ENCODE measurements at places on chromosomes 3 and 15. TPM values are rescaled to one million over a fixed set of nuclear protein-coding genes. Genes with fewer than 3 reads are reported as not detected.

FETUB gene
- total RNA-seq = not detected

DNA sequence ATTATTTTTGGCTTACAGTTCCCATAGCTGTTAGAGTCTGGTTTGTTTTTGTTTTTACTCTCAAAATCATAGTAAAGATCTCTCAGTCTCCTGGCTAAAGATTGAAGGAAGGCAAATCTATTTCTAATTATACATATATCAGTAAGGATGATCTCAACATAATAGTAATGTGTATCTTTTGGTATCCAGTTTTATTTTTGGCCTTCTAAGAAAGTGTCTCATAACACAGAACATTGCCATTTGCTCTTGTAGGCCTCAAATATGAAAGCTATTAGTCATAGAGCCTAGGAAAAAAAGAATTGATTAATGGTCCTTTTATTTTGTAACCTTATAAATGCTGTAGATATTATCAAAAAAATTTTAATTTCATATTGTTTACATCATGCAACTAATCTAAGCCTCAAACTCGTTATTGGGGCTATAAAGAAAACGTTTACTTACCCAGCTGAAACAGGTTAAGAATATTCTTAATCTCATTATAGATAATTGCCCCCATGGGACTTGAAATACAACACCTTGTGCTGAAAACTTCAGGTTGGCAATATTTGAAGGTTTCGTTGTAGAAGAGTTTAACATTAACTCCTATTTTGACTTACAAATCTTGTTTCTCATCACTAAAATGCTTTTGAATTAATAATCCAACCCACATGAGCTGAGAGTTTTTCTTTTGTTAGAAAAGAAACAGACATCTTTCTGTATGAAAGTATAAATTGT, 16.7 kb downstream of the FBXO45 start:
- H3K4me1 ChIP-seq = no peaks in the 10 kb centered on the region
- H3K4me3 ChIP-seq = no peak overlapping the region
- no peak overlapping the region for H3K27ac ChIP-seq
- H3K36me3 ChIP-seq = peaks cover 39% of the 10 kb centered on the region
- no peaks in the 10 kb centered on the region for H3K27me3 ChIP-seq
- DNase-seq = no peak

- no peak for DNase-seq
- H3K4me3 ChIP-seq = no peak overlapping the region
- H3K36me3 ChIP-seq = peaks cover 22% of the 10 kb centered on the region
- H3K27ac ChIP-seq = no peak overlapping the region
These were observed 141.4 kb downstream of the VPS8 start for GRCh38 chr3:184953401-184953800.

DNA sequence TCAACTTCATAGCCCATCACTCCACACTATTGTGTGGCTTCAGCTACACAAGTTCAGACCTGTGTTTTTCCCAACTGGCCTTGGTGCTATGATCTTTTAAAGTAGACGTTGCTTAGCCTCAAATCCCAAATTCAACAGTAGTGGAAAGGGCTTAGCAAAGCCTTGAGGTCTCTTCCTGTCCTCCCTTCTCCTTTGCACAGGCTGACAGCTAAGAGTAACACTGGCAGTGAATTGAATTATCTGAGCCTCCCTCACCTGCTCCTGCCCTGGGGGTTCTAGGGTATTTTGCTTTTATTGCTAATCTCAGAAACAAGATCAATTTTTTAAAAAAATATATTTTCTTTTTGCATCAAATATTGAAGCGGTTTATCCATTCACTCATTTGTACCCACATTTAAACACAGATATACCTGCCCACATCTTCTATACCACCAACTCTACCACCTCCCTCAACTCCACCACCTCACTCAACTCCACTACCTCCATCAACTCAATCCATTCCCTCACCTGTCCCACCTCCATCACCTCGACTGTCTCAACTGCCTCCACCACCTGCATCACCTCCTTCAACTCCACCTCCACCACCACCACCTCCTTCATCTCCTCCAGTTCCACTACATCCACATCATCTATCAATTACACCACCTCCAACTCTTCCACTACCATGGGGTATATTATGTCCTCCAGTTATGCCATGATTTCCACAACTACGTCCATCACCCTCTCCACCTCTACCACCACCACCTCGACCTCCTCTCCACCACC, 10.1 kb upstream of the FGD5 start:
- peaks cover 6% of the 10 kb centered on the region for H3K27me3 ChIP-seq
- DNase-seq = no peak
- H3K36me3 ChIP-seq = no peaks in the 10 kb centered on the region
- peaks cover 31% of the 10 kb centered on the region for H3K4me1 ChIP-seq
- H3K27ac ChIP-seq = no peak overlapping the region

GCSAM gene
- 0.90 TPM for total RNA-seq

- DNase-seq = no peak
- no peak overlapping the region for H3K27ac ChIP-seq
- no peak overlapping the region for H3K4me3 ChIP-seq
- peaks cover 18% of the 10 kb centered on the region for H3K36me3 ChIP-seq
These were observed 81.6 kb downstream of the STT3B start for GRCh38 chr3:31614162-31614921.

TEX264 gene
- total RNA-seq = 51.0 TPM

HHATL gene
- not detected for total RNA-seq

DNA sequence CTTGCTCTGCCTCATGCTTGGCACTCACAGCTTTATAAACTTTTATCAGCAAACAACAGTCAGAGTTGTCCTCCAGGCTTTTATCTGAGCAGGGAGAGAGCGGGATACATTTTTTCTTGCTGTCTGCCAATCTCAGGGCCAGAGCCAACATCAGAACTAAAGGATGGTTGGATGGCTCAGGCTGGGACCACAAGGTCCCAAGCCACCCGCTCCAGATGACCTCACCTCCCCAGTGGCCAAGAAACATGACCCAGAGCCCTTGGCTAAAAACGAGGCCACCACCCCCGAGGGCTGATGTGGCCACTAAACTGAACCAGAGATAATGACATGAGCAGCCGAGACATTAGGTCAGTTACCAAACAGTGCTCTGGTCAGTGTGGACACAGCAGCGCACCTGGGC, 18.8 kb upstream of the SPATA12 start:
- H3K27ac ChIP-seq = no peak overlapping the region
- H3K4me1 ChIP-seq = no peaks in the 10 kb centered on the region
- H3K27me3 ChIP-seq = no peaks in the 10 kb centered on the region
- DNase-seq = no peak
- no peak overlapping the region for H3K4me3 ChIP-seq

CLDN11 gene
- 11.7 TPM for total RNA-seq

GRCh38 chr15:77021803-77022381, 27.0 kb downstream of the PSTPIP1 start:
- H3K4me3 ChIP-seq = no peak overlapping the region
- H3K36me3 ChIP-seq = no peaks in the 10 kb centered on the region
- no peak overlapping the region for H3K27ac ChIP-seq
- H3K27me3 ChIP-seq = no peaks in the 10 kb centered on the region
- no peaks in the 10 kb centered on the region for H3K4me1 ChIP-seq

EIF1B gene
- 54.4 TPM for total RNA-seq

DNA sequence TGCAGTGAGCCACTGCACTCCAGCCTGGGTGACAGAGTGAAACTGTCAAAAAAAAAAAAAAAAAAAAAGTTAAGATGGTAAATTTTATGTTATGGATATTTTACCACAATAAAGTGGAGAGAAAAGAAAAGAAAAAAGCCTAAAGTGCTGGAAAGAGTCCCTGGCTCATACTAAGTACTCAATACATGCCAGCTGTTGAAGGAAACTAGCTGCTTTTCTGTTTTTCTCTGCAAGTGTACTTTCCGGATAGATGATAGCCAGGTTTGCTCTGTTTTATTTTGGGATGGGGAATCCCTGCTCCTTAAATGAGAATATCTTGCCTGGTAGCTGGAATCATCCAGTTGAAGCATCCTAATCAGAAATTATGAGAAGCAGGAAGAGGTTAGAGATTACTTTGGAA, 10.9 kb downstream of the EID1 start:
- no peaks in the 10 kb centered on the region for H3K4me1 ChIP-seq
- H3K27me3 ChIP-seq = no peaks in the 10 kb centered on the region
- H3K27ac ChIP-seq = no peak overlapping the region
- no peaks in the 10 kb centered on the region for H3K36me3 ChIP-seq
- no peak overlapping the region for H3K4me3 ChIP-seq
- no peak for DNase-seq

- H3K4me3 ChIP-seq = no peak overlapping the region
- DNase-seq = no peak
These were observed 41.3 kb upstream of the MAP4 start for GRCh38 chr3:48057521-48057920.

GRCh38 chr15:32743411-32744140, 25.8 kb downstream of the GREM1 start:
- no peaks in the 10 kb centered on the region for H3K36me3 ChIP-seq
- H3K27me3 ChIP-seq = no peaks in the 10 kb centered on the region
- no peak overlapping the region for H3K4me3 ChIP-seq
- no peaks in the 10 kb centered on the region for H3K4me1 ChIP-seq
- no peak for DNase-seq

DNA sequence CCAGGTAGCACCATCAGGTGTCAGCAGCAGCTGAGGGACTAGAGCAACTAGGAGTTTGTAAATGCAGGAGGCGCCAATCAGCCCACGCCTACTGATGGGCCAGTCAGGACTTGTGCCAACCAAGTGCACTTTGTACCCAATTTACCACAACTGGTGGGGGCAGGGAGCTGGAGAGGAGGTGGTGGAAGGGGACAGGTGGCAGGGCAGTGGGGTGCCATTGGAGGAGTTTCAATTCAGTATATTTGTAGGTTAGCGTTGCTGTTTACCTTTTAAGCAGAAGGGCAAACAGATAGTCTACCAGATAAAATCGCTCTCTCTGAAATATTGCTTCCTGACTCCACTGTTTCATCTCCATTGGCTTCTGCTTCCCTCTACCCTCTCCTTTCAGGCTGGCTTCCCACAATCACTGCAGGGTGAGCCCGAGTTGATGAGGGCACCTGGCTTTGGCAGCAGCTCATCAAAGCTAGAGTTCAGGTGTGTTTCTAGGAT, 75.7 kb downstream of the TRIM69 start:
- no peaks in the 10 kb centered on the region for H3K4me1 ChIP-seq
- H3K27me3 ChIP-seq = no peaks in the 10 kb centered on the region
- H3K27ac ChIP-seq = no peak overlapping the region
- no peaks in the 10 kb centered on the region for H3K36me3 ChIP-seq

GOLGA6L7 gene
- not detected for total RNA-seq

DNA sequence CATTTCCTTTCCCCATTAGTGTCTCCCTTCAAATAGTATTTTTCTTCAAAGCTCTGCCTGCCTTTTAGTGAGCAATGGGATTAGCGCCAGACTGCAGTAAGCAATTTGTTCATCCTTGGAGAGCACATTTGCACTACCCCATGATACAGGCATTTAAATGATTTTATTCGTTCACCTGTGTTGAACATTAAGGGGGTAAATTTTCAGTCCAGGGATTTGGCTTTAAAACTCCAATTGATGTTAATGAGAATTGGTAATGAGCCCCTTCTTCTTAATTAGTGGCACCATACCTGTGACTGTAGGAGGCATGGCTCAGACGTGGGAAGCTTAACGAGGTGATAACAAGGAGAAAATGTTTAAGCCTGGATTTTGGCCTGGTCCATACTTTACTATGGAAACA, 161.4 kb upstream of the NANOGP8 start:
- no peaks in the 10 kb centered on the region for H3K27me3 ChIP-seq
- no peak for DNase-seq
- H3K27ac ChIP-seq = no peak overlapping the region

ISLR gene
- total RNA-seq = 40.6 TPM

CSPG5 gene
- 5.4 TPM for total RNA-seq

TXNRD3 gene
- 10.3 TPM for total RNA-seq

GRCh38 chr3:169311381-169311780, 352.1 kb downstream of the MECOM start:
- DNase-seq = no peak
- H3K36me3 ChIP-seq = no peaks in the 10 kb centered on the region
- H3K4me3 ChIP-seq = no peak overlapping the region
- H3K4me1 ChIP-seq = peaks cover 12% of the 10 kb centered on the region
- no peaks in the 10 kb centered on the region for H3K27me3 ChIP-seq

- peaks cover 33% of the 10 kb centered on the region for H3K4me1 ChIP-seq
- no peak overlapping the region for H3K4me3 ChIP-seq
- H3K36me3 ChIP-seq = peaks cover 51% of the 10 kb centered on the region
- peak overlapping the region; percentile 80 for H3K27ac ChIP-seq
- H3K27me3 ChIP-seq = no peaks in the 10 kb centered on the region
These were observed 31.5 kb downstream of the ABHD2 start for GRCh38 chr15:89119489-89120478.

UBAP1L gene
- total RNA-seq = 4.9 TPM

- no peaks in the 10 kb centered on the region for H3K4me1 ChIP-seq
- H3K4me3 ChIP-seq = no peak overlapping the region
- H3K36me3 ChIP-seq = no peaks in the 10 kb centered on the region
- H3K27ac ChIP-seq = no peak overlapping the region
- H3K27me3 ChIP-seq = no peaks in the 10 kb centered on the region
- no peak for DNase-seq
These were observed 146.3 kb downstream of the TLE3 start for GRCh38 chr15:69951256-69951897.

FAM81A gene
- 1.3 TPM for total RNA-seq

- H3K4me3 ChIP-seq = no peak overlapping the region
- H3K27me3 ChIP-seq = no peaks in the 10 kb centered on the region
- no peaks in the 10 kb centered on the region for H3K4me1 ChIP-seq
- no peak overlapping the region for H3K27ac ChIP-seq
These were observed 5.4 kb downstream of the PGPEP1L start for GRCh38 chr15:99002226-99002625.

- H3K27me3 ChIP-seq = no peaks in the 10 kb centered on the region
- H3K27ac ChIP-seq = peak within 1 kb of the TSS; percentile 70
- peaks cover 12% of the 10 kb centered on the region for H3K4me1 ChIP-seq
- H3K36me3 ChIP-seq = peaks cover 14% of the 10 kb centered on the region
These were observed at the start of gene MFGE8 for GRCh38 chr15:88913017-88913849. Gene MFGE8 (minus strand): TSS chr15:88913379. CDS start chr15:88913319, 60 bp downstream.

GRCh38 chr3:172144601-172145000, 105.2 kb downstream of the FNDC3B start:
- DNase-seq = no peak
- H3K4me3 ChIP-seq = no peak overlapping the region
- H3K27me3 ChIP-seq = no peaks in the 10 kb centered on the region
- H3K36me3 ChIP-seq = no peaks in the 10 kb centered on the region
- H3K27ac ChIP-seq = no peak overlapping the region

DENND4A gene
- 32.5 TPM for total RNA-seq

GRCh38 chr15:88323468-88323867, 66.9 kb upstream of the NTRK3 start:
- no peaks in the 10 kb centered on the region for H3K36me3 ChIP-seq
- H3K4me3 ChIP-seq = no peak overlapping the region
- peaks cover 9% of the 10 kb centered on the region for H3K27me3 ChIP-seq
- H3K4me1 ChIP-seq = no peaks in the 10 kb centered on the region
- no peak for DNase-seq

GRCh38 chr3:6444888-6445658, 415.8 kb upstream of the GRM7 start:
- H3K4me3 ChIP-seq = no peak overlapping the region
- no peaks in the 10 kb centered on the region for H3K4me1 ChIP-seq
- H3K27me3 ChIP-seq = no peaks in the 10 kb centered on the region
- DNase-seq = no peak

- H3K36me3 ChIP-seq = no peaks in the 10 kb centered on the region
- DNase-seq = no peak
- H3K4me1 ChIP-seq = peaks cover 8% of the 10 kb centered on the region
These were observed 166.8 kb downstream of the TCF12 start for GRCh38 chr15:57085267-57085666.

GRCh38 chr15:40900256-40901052, 6.2 kb downstream of the VPS18 start:
- no peak overlapping the region for H3K27ac ChIP-seq
- H3K4me3 ChIP-seq = no peak overlapping the region
- peaks cover 78% of the 10 kb centered on the region for H3K36me3 ChIP-seq
- H3K27me3 ChIP-seq = no peaks in the 10 kb centered on the region
- H3K4me1 ChIP-seq = peaks cover 26% of the 10 kb centered on the region

RAB27A gene
- 72.5 TPM for total RNA-seq

SLC12A8 gene
- total RNA-seq = 11.8 TPM
